Hematopoietic multipotent progenitor cell treated with erythropoietin and hydrocortisone succinate and interleukin-3 and kit ligand, for 17 days (in vitro differentiated cells): ENCODE measurements at places on chromosomes 2 and 18.

DNA sequence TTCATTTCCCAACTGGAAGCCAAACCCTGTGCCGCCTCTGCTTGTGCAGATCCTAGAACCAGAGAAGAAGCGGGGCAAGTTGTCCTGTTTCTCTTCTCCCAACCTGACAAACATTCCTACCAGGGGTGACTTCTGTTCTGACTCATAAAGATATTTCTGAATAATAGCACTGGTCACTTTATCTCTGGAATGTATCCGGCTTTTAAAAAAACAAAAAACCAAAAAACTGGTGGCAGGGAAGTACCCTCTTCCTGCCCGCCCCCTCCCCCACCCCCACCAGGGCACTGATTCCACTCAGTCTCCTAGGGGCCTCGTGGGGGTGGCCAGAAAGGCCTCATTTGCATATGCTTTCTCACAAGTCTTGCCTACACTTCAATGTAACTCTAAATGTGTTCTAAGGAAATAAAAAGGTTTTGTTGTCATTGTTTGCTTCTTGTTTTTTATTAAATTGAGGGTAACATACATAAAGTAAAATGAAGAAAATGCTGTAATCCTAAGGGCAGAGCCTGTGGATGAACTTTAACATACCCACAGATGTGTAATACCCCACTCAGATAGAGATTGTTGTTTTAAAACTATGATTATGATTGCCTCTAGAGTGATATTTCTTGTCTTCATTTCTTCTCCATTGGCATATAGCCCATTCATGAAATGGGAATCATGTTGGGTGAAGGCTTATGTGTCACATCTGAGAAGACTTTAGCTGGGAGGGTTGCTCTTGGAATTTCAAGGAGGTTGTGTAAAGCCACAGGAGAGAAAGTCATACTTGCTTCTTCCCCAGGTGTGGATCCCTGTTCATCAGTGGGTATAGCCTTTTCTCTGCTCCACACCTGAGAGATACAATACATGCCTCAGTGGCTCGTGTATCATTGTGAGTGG is 5.3 kb upstream of the FOSL2 start:
- no peak for DNase-seq

- peak; percentile 21 for DNase-seq
These were observed 57.2 kb downstream of the MAP4K3 start for GRCh38 chr2:39379643-39380524.

DNA sequence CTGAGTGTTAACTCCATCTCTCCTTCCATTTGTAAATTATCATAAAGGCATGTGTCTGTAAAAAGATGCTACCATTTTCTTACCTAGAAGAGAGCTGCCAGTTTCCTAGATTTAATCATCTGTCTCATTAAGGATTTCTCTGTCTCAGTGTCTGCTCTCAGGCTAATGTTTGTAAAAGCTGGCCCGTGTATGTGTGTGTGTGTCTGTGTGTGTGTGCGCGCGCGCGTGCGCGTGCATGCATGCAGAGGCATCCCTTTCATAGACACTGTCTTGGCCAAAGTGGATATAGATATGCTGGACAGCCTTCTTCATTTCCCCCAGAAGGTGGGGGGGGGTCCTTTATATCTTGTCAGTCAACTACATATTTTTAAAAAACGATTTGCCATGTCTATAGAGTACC is 18.9 kb downstream of the MGAT5 start:
- DNase-seq = no peak

- no peak for DNase-seq
These were observed 16.3 kb downstream of the DYSF start for GRCh38 chr2:71469403-71470398.

DNA sequence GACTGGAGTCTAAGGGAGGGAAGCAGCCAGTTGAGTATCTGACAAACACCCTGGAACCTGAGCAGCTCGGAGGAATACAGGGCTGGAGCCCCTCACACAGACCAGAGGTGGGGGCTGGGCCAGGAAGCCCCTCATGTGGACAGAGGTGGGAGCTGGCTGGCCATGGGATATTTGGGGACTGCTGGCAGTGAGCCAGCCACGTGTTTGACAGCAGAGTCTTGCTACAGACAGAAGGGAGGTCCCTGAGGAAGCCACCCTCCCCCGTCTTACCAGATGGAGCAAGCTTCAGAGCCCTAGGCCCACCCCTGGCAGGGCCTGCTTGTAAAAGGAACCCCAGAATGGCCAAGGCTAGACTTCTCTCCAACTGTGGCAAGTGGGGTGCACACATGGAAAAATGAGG is 3.6 kb upstream of the MTERF4 start:
- DNase-seq = no peak

DNA sequence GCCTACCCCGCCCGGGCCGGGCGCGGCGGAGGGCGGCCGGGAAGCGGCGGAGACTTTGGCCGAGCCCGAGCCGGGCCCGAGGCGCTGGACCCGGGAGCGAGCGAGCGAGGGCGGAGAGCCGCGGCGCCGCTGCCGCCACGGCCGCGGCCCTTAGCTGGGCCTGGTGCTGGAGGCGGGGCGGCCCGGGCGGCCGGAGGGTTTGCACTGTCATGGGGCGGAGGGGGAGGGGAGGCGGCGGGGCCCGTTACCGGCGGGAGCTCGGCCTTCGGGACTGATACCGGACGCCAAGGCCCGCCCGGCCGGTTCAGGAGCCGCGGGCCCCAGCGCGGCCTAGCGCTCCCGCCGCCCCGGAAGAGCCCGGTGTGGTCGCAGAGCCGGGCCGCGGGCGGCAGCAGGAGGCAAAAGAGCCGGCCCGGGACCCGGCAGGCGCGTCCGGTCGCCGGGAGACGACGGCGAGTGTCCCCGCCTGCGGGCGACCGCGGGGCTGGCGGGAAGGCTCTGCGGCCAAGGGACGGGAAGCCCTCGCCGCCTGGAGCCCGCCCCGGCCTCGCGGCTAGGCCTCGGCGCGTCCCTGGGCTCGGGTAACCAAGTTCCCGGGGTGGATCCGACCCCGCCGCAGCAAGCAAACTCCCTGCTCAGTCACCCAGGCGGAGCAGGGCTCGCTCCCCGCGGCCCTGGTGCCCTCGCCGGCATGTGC is 697 bp downstream of the KCMF1 start:
- DNase-seq = peak; percentile 71

DNA sequence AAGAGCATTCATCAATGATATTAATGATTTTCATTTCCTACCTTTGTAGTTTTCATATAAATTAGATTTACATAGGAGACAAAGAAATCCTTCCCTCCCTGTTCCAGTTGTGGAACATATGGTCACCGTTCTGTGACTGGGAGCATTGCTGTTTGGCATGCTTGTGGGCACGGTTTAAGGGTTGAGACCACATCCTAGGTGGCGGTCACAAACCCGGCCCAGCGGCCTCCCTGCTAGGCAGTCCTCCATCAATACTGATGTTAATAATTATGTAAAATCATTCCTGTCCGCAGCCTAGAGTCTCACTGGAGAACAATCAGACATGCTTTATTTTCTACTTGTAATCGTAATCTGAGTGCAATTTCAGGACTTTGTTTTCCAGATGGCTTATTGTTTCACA is 117.9 kb downstream of the AGAP1 start:
- no peak for DNase-seq

- no peak for DNase-seq
These were observed 39.5 kb upstream of the TANC1 start for GRCh38 chr2:158928965-158929364.

GRCh38 chr2:232476791-232477190 is 10.8 kb downstream of the ECEL1 start:
- no peak for DNase-seq

DNA sequence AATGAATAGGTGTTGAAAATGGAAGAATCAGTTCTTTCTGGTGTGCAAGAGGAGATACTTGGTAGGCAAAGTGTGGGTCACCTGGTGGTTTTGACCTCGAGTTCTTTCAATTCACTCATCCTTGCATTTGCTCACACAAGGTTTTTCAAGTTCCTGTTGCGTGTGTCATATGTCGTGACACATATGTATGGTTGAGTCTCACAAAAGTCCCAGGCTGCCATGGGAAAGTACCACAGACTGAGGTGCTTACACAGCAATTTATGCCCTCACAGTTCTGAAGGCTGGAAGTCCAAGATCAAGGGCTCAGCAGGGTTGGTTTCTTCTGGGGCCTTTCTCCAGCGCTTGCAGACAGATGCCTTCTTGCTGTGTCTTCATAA is 64.4 kb downstream of the NCK2 start:
- no peak for DNase-seq

DNA sequence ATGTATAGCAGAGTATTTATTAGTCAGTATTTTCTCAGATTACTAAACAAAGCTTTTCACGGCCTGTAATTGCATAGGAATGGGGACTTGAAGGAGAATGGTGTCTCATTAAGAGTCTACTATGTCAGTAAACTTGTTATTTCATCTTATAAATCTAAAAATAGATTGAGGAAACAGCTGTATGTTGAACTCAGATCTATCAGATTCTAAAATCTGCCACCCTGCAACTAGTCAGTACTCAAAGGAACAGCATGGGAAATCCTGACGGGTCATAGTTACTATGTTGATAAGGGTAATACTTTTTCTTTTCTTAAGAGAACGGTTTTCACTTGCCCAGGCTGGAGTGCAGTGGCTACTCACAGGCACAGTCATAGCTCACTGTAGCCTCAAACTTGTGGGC is 70.2 kb upstream of the EMILIN2 start:
- DNase-seq = no peak

DNA sequence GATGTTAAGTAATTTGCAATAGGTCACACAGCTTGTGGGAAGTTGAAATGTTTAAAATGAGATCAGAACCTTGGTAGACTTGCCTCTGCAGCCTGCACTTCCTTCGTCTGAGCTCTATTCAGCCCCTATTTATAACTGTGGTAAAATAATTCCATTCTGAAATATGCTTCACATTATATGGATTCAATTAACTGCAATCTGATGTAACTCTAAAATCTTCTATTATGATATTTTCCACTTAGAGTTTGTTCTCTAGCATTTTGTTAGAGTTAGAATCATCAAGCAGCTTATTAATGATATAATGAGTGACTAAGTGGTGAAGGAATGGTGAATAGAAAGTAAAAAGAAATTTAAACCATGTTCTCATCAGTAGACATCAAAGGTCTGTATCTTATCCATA is 139.6 kb upstream of the ARHGAP28 start:
- no peak for DNase-seq

- no peak for DNase-seq
These were observed 117.5 kb downstream of the SCN3A start for GRCh38 chr2:165086337-165086736.

- no peak for DNase-seq
These were observed 40.3 kb upstream of the ZFP36L2 start for GRCh38 chr2:43266711-43267111.

DNA sequence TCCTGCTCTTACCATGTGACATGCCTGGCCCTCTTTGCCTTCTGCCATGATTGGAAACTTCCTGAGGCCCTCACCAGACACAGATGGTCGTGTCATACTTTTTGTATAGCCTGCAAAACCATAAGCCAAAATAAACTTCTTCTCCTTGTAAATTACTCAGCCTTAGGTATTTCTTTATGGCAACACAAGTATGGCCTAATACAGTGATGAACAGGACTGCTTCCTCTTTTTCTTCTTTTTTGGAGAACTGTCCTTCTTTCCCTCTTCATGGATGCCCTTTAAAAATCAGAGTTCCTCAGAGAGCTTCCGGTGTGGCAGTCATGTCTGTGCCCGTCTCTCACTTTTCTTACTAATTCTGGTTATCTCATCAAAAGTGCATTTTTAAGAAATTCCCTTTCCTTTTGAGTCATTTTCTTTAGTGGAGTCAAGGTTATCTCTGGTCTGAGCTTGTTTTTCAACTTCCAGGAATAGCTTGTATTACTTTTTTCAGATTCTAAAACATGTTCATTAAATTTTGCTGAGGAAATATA is 9.2 kb upstream of the IL1A start:
- DNase-seq = no peak

DNA sequence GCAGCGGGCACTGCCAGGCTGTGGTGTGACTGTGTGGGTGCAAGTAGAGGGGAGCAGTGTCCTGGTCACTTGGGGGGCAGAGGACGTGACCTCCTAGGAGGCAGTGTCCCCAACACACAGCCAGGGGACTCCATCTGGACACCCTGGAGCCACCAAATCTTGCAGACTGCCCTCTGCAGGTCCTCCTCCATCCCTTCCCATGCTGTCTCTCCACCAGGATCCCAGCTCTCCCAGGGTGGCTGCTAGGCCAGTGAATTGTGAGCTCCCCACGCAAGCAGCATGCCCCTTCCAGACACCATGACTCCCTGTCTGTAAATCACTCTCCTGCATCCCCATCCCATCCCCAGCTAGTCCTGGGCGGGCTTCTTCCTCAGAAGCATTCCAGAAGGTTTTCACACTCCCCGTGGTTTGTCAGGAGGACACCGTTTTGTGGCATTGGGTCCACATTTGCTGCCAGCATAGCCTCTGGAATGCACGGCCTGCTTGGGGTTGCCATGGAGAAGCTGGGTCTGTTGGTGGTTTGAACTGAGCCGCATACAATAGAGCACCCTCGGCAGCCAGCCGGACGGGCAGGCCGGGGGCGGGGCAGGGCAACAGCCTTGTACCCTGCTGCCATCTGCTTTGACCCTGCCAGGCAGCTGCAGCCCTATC is 210.7 kb downstream of the KLHL29 start:
- DNase-seq = no peak

- DNase-seq = no peak
These were observed 35.9 kb upstream of the TBC1D8 start for GRCh38 chr2:101187131-101187530.

DNA sequence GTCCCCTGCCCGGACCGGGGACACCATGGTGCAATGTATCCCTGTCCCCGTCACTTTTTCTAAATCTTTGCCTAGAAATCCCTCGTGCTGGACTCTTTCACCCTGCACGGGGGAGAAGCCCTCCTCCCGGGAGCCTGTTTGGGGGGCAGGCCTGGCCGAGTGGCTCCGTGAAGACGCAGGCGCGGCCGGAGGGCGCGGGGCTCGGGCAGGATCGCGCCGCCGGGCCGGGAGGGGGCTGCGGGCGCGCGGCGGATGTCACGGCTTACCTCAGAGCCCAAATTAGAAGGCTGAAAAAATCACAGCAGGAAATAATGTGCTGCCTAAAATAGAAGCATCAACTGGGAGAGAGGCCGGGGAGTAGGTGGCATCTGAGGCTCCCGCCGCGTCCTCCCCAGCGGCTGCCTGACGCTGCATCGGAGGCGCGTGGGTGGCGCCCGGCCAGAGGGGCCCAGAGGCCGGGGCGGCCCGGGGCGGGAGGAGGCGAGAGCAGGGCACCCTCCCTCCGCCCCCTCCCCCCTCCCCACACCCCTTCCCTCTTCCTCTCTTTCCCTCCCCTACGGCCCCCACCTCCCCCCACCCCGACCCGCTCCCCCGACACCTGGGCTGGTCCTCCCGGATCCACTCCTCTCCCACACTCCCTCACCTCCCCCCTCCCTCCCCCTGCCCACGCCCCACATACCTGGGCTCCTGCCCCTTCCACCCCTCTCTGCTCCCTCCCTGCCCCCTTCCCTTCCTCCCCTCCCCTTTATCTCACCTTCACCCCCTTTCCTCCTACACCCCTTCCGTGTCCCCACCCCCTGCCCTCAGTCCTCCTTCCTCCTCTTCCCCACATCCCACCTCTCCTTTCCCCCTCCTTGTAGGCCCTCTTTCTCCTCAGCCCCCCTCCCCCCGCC is 51.9 kb downstream of the SLC4A1AP start:
- DNase-seq = no peak

GRCh38 chr18:60044290-60045006 is 144.7 kb downstream of the PMAIP1 start:
- no peak for DNase-seq

GRCh38 chr2:75582840-75583239 is 22.1 kb upstream of the EVA1A start:
- no peak for DNase-seq
